Activated CD4-positive, alpha-beta T cell treated with anti-CD3 and anti-CD28 coated beads, Interleukin-2, amount 50 U/mL, for 1 hour (primary cell): ENCODE measurements at places on chromosomes 3 and 15.
A peak's percentile ranks its signal among the peaks of the same experiment; 100 is the strongest.

DNA sequence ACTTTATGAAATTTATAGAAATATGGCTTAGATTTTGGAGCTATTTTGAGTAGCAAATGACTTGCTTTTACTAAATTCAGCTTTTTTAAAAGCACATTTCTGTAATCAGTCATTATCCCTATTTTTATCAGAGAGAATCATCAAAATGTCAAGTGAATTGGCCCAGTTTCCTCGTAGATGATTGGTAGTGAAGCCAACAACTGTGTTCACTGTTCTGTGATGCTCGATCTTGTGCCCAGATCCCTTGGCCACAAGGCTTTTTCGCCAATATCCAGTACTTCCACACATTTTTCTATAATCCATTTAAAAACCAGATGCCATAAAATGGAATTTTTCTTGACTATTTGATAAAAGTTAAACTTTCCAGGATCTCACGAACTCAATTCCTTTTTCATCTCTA lies 336.5 kb downstream of the ZNF385D start:
- no peak for DNase-seq

GRCh38 chr3:111238885-111239284 lies 167.3 kb downstream of the NECTIN3 start:
- DNase-seq: no peak

GRCh38 chr15:86647810-86648440 lies 568.3 kb downstream of the AGBL1 start:
- no peak for DNase-seq

GRCh38 chr15:58489289-58490085 lies 57.7 kb downstream of the LIPC start:
- no peak for DNase-seq

DNA sequence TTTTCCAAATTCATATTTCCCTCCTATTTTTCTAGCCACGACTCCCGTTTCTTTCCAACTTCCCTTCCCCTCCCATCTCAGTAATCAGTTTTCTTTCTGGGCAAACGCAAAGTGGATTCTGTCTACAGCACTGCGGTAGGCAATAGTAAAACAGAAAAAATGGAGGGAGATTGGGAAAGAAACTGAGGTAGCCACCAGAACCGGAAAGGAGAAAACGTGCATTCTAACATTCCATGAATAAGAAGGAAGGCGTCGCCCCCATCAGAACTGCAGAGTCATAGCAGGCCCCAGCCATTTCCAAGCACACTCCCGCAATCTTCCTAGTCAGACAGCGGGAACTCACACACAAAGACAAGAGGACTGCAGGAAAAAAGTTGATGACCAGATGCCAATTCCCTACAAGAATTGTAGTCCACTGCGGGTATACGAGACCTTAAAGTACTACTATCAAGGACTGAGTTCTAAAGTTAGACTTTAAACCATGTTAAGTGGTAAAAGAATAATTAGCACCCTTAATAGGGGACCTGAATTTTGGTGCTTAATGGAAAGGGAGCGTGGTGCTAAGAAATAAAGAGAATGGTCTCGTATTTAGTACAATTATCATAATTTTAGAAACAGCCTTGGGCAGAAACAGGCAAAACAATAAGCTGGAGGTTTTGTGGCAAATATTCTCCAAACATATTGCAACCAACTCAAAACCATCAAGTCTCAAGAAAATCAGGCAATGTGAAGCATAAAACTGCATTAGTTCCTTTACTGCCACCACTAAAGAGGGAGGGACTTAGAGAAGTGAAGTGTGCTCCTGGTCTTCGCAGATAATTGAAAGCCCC lies 1.4 kb downstream of the PFN2 start:
- no peak for DNase-seq

DNA sequence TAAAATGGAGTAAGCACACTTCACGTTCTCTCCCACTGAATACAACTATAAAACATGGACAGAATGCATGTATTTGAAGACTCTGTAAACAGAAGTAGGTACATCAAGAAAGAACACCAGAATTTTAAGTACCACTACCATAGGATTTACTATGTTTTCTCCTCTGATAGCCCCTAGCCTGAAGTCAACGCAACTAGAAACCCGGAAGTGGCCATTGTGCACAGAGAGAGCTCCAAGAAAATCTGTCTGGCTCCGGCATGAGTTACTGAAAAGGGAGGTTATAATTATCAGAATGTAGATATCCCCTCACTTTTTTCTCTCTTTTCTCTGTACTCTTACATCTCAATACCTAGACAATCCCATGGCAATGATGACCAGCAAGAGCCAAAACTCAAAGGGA lies 23.8 kb downstream of the KBTBD12 start:
- DNase-seq: no peak

- DNase-seq: no peak
These were observed 367.0 kb upstream of the UBE2E2 start for GRCh38 chr3:22836131-22836530.

- DNase-seq: no peak
These were observed 20.5 kb upstream of the FRMD5 start for GRCh38 chr15:44215594-44215993.

DNA sequence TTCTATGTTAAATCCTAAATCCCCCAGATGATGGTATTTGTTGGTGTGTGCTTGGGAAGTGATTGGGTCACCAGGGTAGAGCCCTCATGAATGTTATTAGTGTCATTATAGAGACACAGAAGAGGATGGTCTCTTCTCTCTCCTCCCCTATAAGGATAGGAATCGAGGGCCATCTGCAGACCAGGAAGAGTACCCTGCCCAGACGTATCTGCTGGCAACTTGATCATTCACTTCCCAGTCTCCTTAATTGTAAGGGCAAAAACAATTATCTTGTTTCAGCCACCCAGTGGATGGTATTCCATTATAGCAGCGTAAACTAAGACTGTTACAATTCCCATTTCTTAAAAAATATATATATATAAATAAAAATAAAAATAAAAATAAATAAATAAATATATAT lies 892.2 kb downstream of the SI start:
- DNase-seq: no peak

DNA sequence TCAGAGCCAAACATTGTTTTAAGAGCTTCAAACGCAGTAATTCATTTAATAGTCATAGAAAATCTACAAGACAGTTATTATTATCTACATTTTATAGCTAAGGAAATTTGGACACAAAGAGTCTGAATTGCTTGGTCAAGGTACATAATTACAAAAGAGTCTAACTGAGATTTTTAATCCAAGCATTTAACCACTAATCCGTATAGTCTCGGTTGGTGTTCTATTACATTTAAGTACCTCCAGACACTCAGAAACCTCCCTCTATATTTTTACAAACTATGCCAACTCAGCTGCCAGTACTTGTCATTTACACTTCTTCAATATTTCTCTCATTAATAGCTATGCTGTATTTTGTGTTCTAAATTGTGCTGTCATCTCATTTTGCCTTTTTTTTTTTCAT lies 240.2 kb upstream of the PLSCR5 start:
- no peak for DNase-seq

GRCh38 chr15:69973102-69973714 lies 124.5 kb downstream of the TLE3 start:
- no peak for DNase-seq

DNA sequence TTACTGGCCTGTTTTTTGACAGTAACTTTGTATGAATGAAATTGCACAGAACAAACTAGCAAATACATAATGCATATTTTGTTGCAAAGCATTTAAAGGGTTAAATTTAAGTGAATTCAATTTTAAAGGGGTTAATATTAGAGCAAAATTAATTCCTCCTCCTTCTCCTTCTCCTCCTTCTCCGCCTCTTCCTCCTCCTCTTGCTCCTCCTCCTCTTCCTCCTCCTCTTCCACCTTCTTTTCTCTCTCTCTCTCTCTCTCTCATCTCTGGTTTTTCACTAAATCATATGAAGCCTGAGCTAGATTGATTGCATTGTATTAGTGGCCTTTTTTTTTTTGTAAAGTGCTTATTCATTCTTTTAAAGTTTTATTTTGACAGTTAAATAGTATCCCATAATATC lies 154.5 kb downstream of the THRB start:
- no peak for DNase-seq

DNA sequence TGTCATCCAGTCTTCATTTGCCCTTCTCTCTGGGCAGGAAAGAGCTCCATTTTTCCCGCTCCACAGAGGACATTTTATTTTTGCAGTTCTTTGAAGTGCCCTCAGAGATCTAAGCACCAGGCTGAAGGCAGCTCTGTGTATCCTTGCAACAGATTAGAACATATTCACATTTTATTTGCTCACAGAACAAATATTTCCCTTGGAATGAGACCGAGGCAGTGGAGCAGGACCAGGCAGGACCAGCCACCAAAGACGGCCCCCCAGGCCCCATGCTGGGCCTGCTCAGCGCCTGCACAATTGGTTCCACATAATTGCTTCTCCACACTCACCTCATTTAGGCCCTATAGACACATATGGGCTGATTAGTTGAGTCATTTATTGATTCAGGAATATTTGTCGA lies 15.7 kb upstream of the ETV5 start:
- DNase-seq: no peak

GRCh38 chr3:169342652-169343505 lies 320.6 kb downstream of the MECOM start:
- no peak for DNase-seq

DNA sequence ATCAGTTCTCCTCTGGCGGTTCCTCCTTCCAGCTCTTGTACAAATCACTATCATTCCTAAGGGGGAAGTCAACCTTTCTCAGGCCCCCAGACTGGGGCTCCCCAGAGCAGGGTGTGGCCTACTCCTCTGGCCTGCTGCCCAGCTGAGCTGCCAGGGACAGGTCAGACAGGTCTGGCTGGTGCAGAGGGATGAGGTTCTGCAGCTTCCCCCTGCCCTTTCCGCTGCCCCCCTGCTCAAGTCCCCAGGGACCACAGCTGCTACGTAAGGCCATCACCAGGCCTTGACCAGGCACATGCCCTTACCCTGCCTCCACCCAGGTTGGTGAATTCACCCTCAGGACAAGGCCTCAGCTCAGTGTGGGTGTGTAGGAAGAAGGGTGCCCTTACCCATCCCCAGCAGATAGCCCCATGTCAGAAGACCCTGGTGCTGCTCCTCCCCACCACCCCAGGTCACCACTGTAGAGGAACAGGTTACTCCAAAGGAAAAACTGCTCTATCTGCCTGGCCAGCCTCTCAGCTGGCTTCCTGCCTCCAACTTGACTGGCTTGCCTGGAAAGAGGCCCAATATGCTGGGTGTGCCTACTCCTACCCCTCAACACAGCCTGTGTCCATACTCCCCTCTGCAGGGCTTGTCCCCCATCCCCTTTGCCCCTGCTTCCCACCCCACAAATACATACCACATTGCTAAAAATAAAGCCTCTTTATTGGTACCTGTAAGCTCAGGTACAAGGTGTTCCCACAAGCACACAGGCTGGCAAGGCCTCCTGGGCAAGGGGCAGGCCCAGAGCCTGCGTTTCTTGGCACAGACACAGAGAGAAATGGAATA lies 12.0 kb downstream of the CSRNP1 start:
- peak; percentile 10 for DNase-seq

- no peak for DNase-seq
These were observed 434.9 kb upstream of the TPM1 start for GRCh38 chr15:62607643-62608042.

- no peak for DNase-seq
These were observed 87.7 kb downstream of the LIPC start for GRCh38 chr15:58519516-58519915.

DNA sequence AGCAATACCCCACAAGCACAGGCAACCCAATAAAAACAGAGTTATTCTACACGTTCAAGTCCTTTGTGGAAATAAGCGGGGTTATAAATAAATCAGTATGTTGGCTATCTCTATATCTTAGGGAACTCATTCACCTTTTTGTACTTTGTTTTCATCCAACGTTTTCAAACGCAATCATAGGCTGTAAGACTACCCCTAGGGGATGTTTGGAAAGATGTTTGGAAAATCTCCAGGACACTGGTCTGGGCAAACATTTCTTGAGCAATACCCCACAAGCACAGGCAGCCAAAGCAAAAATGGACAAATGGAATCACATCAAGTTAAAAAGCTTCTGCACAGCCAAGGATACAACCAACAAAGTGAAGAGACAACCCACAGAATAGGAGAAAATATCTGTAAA lies 70.1 kb downstream of the CLDN11 start:
- no peak for DNase-seq

DNA sequence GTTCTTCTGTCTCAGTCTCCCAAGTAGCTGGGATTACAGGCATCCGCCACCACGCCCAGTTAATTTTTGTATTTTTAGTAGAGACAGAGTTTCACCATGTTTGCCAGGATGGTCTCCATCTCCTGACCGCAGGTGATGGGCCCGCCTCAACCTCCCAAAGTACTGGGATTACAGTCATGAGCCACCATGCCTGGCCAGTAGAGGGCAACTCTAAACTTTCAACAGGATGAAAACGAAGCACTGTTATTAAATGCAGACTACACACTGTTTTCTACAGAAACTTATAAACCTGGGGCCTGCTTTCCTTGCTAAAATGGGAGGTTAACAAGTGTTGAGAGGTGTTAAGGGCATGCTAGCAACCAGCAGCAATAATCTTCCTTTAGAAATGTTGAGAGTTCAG lies 7.6 kb downstream of the ARPC4 start:
- DNase-seq: no peak

DNA sequence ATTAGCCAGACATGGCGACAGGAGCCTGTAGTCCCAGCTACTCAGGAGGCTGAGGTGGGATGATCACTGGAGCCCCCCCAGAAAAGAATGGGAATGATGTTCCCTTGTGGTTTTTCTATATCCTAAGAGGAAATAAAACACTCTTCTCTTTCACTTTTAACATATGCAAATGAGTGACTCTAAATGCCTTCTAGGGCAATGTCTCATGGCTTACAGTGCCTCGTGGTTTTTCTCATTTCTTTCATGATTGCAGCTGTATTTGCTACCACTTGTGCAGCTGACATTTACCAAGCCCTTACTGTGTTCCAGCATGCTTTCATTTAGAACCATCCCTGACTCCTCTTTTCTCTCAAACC lies 26.4 kb downstream of the STOML1 start:
- DNase-seq: no peak

GRCh38 chr15:99275525-99276128 lies 24.3 kb downstream of the LRRC28 start:
- DNase-seq: no peak

- no peak for DNase-seq
These were observed 43.7 kb upstream of the NDUFB4 start for GRCh38 chr3:120552184-120553172.

- DNase-seq: no peak
These were observed 311.4 kb downstream of the EPHB1 start for GRCh38 chr3:135106445-135106844.

DNA sequence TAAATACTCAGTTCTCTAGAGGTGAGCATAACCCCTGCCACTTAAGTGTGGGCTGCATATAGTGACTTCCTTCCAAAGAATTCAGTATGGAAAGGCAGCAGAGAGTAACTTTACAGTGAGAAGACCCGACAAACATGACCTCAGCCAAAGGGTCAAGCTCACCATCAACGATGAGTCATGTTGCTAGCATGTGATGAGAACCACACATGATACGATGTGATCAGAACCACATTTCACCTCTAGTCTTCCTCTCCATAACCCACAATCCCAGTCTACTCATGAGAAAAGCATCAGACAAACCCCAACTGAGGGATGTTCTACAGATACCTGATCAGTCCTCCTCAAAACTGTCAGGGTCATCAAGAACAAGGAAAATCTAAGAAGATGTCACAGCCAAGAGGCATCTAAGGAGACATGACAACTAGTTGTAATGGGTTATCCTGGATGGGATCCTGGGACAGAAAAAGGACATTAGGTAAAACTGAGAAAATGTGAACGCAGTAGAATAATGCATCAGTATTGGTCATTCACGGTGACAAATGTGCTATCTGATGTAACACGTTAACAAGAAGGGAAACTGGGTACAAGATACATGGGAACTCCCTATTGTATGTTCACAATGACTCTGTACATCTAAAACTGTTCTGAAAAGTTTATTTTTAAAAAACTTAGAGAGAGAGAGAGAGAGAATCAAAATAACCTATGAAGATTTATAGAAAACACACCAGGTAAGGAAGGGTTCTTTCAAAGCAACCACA lies 28.3 kb downstream of the SEC61A1 start:
- no peak for DNase-seq
